ENCODE measurements at places on chromosomes 16 and 17.

GRCh38 chr17:4623249-4623648, 18.2 kb downstream of the ALOX15 start:
- DNase-seq: no peak

DNA sequence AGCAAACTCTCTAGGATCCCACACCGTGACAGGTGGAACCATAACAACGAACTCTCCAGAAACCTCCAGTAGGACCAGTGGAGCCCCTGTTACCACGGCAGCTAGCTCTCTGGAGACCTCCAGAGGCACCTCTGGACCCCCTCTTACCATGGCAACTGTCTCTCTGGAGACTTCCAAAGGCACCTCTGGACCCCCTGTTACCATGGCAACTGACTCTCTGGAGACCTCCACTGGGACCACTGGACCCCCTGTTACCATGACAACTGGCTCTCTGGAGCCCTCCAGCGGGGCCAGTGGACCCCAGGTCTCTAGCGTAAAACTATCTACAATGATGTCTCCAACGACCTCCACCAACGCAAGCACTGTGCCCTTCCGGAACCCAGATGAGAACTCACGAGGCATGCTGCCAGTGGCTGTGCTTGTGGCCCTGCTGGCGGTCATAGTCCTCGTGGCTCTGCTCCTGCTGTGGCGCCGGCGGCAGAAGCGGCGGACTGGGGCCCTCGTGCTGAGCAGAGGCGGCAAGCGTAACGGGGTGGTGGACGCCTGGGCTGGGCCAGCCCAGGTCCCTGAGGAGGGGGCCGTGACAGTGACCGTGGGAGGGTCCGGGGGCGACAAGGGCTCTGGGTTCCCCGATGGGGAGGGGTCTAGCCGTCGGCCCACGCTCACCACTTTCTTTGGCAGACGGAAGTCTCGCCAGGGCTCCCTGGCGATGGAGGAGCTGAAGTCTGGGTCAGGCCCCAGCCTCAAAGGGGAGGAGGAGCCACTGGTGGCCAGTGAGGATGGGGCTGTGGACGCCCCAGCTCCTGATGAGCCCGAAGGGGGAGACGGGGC, 1.3 kb downstream of the SPN start:
- no peak for DNase-seq

DNA sequence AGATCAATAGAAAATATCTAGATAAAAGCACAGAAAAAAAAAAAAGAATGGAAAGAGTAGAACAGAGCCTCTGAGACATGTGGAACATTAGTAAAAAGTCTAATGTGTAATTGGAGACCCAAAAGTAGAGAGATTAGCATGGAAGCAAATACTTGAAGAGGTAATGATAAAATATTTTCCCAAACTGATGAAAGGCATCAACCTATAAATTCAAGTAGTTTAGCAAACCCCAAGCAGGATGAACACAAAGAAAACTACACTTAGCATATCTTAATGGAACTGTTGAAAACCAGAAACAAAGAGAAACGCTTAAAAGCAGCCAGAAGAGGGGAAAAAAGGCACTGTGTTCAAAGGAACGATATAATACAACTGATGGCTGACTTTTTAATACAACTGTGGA, 16.4 kb downstream of the NF1 start:
- DNase-seq: no peak

- DNase-seq: no peak
Observed at GRCh38 chr17:9371019-9371418, 204.6 kb downstream of the STX8 start.

DNA sequence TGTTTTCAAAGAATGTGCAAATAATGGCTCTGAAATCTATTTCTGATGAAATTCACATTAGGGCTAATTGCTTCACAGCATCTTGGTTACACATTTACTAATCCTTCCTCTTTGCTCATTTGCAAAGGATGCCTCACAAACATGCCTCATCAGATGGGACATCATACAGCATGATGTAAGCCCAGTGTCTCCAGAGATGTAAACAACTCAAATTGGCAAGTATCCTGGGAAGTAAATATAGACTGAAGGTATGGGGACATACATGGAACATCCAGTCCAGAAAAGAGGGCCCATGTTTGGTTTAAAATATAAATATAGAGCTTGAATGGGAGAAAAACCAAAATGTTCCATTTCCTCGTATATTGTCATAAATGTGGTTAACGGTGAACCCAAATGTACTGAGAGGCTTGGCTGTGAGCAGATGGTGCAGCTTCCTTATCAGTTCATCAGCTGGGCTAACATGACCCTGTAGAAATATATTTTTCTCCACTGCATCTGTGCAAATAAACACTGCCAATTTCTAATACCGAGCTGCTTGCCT, 142.9 kb upstream of the NUDT7 start:
- no peak for DNase-seq

- no peak for DNase-seq
Observed at GRCh38 chr16:57469917-57470470, 7.5 kb downstream of the POLR2C start.

- no peak for DNase-seq
Observed at GRCh38 chr16:89484041-89484501, 6.3 kb downstream of the ANKRD11 start.

DNA sequence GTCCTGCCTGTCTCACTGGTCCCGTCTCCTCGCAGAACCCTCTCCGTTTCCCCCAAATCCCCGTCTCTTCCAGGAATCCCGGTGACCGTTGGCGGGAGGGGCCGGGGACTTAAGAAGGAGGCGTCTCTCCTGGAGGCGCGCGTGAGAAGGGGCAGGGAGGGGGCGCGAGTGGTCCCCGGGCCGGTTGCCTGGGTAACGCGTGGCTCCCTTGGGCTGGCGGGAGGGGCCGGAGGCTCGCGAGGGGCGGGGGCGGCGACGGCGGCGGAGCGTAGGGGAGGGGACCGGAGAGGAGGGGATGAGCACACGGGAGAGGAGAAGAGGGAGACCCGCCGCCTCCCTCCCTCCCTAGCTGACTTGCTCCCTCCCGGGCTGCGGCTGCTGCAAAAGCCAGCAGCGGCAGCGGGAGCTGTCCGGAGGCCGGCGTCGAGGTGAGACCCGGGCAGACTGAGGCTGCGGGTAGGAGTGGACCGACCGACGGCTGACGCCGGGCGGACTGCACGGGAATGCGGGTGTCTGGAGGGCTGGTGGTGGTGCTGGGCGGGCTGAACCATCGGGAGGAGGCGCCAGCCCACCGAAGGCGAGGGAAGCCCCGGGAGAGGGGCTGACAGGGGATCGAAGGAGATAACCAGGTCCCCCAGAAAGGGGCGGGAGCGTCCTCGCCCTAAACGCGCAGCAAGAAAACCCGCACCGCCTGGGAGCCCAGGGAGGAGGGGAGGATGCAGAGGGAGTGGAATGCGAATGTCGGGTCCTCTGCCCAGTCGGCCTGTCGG, at the start of gene PRRT2:
PRRT2 (plus strand) TSS at position 298 of the 770 bp plus-strand sequence. CDS start 862 bp downstream, outside the sequence.
- DNase-seq: peak; percentile 84

- no peak for DNase-seq
Observed at GRCh38 chr16:77143364-77143763, 47.6 kb upstream of the MON1B start.

DNA sequence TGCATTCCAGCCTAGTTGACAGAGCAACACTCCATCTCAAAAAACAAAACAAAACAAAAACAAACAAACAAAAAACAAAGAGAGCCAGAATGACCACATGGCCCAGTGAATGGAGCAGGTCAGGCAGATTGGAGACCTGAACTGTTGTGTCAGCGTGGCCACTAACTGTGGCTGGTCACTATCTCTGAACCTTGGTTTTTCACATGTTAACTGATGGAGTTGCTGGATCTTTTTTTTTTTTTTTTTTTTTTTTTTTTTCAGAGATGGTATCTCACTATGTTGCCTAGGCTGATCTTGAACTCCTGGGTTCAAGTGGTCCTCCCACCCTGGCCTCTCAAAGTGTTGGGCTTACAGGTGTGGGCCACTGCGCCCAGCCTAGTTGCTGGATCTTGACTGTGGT, 31.8 kb downstream of the RHBDL3 start:
- no peak for DNase-seq

DNA sequence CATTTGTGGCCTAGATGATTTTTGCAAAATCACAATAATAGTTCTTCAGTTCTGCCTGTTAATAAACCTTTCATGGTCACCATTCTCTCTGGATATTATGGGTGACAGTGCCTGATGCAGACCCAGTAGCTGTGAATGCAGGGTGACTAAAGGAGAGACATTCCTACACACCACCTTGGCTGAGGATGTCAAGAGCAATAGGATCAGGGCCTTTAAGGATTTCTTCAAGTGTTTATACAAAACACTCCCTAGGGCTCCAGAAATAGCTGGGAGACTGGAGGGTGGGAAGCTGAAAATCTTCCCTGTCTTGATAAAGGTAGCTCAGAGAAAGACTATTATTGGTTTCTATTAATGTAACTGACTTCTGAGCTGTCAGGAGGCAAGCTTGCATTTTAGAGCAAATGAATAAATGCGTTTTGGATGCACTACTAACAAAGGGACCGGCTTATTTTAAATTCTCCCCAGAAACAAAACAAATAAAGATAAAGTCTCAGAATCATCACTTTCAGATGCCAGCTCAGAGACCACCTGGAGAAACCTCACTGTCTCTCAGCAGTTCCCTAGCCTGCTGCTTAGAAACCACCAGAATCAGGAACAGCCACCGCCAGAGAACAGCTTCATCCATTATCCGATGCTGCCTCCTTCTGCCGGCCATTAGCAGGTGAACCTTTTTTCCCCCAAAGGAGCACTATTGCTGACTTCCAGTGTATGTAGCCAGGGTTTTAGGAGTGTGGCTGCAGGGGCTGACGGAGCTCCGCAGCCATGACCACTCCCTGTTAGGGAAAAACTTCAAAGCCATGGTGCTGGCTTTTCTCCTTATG, 171.4 kb upstream of the DYNLRB2 start:
- DNase-seq: no peak

DNA sequence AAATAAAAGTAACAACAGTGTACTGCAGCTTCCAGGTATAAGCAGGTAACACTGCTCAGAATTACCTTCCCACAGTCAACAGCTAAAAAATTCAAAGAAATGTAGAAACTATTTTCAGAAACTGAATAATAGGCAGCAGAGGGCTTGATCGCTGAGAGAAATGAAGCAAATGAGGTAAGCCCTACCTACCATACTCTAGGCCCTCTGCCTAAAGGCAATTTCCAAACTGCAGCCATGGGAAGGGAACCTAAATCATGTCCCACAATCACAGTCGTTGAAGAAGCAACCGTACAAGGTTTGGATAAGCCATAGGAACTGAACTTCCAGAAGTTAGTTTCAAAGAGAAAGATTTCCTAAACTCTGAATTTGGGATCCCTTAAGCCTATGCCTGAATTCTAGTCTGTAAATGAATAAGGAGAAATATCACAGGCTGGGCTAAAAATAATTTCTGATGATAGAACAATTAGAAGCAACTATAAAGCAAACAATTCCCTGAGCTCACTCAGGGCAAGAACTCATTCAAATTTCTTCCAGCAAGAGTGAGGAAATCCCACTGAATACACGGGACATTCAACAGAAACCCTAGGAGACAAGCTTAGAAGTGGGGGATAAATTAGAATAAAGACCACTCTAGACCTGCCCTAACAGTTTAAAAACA, 24.5 kb downstream of the NCOR1 start:
- DNase-seq: no peak

DNA sequence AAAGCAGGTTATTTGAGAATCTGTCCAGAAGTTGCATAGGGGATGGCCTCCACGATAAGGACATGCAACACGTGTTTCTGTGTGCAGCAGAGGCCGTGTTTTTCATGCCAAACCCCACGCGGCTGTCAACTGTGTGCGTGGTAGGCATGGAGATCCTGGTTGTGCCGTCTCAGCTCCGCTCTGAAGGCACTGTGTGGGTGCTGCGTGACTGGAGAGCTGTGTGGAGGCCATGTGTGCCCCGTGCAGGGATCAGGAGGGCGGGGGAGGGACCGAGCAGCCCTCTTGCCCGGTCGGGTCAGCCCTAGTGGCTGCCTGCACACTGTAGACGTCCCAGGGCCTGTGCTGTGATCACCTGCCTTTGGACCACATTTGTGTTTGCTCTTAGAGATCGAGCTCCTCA, 74.5 kb downstream of the SEC14L1 start:
- no peak for DNase-seq
